ENCODE measurements at places on chromosomes 3 and 15.

GRCh38 chr3:15436246-15436645 lies 8.8 kb downstream of the EAF1 start:
- DNase-seq, result no peak

- DNase-seq, result peak; percentile 78
Measured at GRCh38 chr3:150786791-150787190, 23.8 kb upstream of the SIAH2 start.

DNA sequence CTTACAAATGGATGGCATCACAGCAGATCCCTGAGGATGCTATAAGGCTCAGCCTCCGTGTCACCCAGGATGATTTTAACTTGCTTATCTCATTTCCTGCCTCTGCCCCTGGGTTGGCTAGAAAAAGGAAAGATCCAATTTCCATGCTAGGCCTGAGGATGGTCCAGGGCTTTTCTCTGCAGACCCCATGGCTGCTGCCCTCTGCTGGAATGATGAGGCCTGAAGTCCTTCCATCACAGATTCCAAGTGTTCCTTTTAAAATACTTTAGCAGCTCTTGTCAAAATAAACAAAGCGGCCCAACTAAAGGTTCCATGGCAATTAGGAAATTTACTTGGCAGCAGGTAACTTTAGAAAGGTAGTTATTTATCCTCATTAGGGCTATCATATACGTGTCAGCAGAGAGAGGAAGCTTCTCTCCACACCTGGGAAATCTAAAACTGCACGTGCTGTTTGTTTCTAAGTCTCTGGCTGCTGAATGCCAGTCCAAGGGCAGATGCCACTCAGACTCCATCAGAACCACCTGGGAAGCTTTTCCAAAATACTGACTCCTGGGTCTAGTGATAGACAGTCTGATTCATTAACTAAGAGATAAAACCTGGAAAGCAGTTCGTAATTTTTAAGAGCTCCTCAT lies 401.9 kb upstream of the IL12A start:
- DNase-seq, result peak; percentile 24

DNA sequence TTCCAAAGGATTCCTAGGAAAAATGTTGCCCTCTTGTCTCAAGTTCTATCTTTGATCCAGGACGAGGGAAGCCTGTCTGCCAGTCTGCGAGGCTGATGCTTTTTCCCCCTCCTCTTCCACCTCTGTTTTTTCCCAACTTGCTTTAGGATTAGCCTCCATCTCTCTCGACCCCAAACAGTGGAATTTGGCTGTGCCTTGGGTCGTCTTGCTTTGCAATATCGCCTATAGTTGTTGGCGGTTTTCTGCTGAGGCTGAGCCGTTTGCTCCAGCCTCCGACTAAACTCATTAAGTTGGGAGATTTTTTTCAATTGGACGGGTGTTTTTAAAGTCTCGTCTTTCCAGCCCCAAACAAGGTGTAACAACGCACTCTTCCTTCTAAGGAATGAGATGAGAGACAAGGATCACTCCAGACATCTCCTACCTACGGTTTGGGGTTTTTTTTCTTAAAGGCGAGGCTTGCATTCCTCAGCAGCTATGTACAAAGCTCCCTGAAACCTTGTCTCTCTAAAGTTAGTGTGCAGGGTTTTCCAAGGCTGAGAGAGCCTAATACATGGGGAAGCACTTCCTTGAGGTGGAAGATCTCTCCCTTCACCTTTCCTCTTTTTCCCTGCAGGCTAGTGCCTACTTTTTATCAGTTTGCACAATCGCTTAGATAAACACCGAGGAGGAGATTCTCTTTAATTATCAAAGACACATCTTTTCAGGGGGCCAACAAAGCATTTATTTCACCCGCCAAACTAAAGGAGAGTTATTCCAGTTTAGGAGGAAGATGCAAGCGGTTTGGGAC lies 4.8 kb upstream of the NR2F2 start:
- peak; percentile 77 for DNase-seq

DNA sequence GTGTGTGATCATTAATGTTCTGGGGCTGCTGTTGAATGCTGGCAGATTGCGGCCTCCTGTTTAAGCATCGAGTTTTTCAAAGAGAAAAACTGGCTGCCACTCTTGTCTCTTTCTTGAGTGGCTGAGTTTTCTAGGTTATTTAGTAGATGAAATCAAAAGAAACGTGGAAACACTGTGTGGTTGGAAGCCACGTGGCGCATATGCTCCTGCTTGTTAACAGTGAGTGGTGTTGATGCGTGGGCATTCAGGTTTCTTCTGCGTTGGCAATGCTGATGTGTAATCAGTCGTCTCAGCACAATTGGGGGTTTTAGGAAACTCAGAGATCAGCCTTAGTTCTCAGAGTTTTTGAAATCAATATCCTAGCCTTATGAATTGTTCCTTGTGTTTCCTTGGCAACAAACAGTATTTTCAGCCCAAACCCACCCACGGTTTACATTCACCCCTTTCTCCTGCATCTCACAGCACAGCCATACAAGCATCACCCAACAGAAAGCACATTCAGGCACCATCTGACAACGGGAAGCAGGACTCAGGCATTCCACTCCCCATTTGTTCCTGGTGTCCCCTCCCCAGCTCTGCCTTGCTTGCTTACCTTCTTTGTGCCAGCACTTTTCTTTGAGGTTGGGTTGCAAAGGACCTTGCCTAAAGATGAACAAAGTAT lies 74.7 kb downstream of the SEC22A start:
- DNase-seq, result no peak

DNA sequence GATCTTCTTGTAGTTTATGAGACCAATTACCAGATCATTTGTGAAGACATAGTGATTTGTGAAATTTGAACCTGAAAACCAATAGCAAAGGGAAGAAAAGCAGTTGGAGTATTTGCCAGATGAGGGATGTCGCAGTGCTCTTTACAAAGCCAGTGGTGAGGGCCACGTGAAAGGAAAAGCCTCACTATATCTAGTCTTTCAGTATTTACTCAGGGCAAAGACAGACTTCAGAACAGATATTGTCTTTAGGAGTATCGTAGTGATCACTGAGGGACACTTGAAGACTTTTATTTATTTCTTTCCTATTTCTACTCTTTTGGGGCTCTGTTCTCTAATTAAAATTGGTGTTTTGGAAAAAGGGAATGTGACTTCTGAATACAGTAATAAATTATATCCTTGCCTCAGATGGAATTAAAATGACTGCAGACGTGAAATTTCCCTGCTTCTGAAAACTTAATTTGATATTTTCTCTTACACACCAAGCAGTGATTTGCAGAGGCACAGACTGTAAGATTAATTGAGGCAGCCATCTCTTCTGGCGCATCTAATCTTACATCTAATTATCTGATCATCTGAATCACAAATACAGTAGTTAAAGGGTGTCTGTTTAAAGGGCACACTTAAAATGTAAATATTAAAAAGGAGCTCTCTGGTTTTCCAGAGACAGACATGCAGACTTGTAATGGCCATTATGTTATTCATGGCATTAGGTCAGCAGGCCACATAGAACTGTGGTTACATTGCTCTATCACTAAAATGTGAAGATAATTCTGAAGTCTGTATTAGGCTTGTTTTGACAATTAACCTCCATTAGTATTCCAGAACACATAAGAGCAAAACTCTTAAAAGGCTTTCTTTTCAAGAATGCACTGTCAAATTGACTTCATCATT lies 193.0 kb upstream of the GOLIM4 start:
- DNase-seq, result no peak

GRCh38 chr3:46482632-46483350 lies 15.0 kb upstream of the RTP3 start:
- peak; percentile 33 for DNase-seq

DNA sequence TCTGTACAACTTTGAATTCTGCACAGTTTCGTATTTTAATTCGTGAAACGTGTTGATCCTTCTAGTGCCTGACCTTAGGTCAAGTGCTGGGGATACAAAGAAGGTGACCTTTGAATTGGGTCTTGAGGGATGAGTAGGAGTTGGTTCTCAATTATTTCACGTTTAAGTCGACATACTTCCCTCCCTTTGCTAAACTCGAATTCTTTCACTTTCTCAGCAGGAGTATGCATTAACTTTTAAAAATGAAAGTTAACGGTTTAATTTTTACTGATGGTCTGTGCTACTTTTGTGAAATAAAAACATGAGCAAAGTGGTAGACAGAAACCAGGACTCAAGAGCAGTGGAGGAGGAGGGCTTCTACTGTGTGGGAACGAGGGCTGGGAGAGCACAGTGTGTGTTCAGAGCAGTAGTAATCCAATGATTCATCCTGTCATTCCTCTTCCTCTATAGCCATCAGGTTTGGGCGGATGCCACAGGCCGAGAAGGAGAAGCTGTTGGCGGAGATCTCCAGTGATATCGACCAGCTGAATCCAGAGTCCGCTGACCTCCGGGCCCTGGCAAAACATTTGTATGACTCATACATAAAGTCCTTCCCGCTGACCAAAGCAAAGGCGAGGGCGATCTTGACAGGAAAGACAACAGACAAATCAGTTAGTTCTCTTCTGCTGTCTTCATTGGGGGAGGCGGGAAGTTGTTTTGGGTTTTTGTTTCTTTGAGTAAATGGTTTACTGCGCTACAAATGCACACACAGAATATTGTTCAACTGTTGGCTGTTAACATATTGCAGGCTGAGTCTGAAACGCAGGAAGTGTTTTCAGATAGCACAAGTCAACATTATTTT lies 78.6 kb upstream of the TSEN2 start:
- peak; percentile 49 for DNase-seq

DNA sequence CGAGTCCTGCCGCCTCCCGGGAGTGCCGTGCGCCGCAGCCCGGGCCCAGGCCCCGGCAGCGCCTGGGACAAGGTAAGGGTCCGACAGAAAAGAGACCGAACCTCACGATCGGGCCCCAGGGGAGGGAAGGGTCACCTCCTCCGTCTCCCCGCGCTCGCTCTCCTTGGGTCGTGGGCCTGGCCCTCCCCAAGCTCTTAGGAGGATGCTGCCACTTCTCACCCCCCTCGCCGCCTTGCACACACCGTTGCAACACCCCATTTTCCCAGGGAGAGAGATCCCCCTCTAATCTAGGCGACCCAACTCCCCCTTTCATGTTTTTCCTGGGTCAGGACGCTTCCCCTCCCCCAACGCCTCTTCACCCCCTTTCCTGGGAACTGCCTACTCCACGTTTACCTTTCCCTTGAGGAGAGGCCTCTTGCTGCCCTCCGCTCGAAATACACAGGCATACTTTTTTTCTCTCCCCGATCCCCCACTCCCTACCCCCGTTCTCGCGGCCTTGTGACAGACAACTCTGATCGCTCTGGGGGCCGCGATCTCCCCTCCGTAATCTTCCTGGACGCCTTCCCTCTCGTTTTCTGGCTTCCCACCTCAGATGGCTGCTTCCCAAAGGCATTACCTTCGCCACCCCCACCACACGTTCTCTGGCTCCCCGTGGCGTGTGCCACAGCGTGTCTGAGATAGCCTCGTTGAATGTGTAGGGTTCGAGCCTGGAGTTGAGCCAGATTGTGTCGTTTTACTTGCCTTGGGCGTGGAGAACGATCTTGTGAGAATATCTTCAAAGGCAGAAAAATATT lies 688 bp downstream of the SETD5 start:
- peak; percentile 35 for DNase-seq

GRCh38 chr3:3800685-3801493 lies 1.7 kb downstream of the LRRN1 start:
- no peak for DNase-seq

DNA sequence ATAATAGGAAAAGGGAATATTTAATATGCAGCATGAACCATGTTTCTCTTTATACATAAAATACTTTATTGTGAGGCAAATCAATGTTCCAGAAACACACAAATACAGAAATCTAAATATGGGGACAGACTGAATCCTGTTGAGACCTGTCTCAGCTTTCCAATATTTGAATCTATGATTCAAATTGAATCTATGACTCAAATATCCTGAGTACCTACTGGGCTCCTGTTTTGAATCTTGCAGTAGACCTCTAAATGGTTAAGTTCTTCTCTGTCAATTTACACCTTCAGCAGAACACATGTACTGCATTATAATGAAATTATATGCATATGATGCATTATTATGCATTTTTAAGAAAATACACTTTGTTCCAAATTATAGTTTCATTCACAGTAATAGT lies 143.2 kb upstream of the PLXND1 start:
- peak; percentile 70 for DNase-seq

- peak; percentile 82 for DNase-seq
Measured at GRCh38 chr3:169662132-169662842, 1.2 kb downstream of the MECOM start.

GRCh38 chr3:141280690-141281089 lies 49.1 kb downstream of the PXYLP1 start:
- DNase-seq, result peak; percentile 31

- DNase-seq, result no peak
Measured at GRCh38 chr15:41773729-41774061, 589 bp upstream of the MAPKBP1 start.

DNA sequence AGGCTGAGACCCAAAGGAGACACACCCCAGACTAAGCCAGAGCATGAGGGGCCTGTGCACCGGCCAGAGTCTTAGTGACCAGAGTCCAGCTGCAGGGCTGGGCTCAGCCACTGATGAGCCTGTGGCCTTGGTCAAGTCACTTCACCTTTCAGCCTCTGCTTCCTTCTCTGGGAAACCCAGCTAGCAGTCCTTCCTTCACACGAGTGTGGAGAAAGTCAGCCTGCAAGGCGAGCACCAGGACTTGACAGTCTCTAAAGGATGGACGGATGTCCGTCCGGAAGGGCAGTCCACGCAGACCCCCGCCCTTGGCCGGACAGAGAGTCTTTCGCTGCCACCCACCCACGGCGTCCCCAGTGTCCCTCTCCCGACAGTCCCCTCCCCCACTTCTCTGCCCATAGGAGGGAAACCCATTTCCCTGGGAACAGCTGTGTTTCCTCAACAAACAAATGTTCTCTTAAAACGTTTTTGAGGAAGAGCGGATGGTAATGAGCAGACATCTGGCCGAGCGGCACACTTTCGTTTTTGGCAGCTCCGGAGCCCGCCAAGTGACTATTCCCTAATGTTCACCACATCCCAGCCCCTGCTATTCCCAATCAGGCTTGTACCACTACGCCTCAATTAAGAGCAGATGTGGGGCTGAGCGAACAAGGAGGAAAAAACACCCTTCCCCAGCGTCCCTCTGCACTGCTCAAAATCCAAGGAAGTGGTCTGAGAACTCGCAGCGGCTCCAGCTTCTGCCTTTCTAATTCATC lies 129.1 kb upstream of the SMAD3 start:
- DNase-seq, result no peak

DNA sequence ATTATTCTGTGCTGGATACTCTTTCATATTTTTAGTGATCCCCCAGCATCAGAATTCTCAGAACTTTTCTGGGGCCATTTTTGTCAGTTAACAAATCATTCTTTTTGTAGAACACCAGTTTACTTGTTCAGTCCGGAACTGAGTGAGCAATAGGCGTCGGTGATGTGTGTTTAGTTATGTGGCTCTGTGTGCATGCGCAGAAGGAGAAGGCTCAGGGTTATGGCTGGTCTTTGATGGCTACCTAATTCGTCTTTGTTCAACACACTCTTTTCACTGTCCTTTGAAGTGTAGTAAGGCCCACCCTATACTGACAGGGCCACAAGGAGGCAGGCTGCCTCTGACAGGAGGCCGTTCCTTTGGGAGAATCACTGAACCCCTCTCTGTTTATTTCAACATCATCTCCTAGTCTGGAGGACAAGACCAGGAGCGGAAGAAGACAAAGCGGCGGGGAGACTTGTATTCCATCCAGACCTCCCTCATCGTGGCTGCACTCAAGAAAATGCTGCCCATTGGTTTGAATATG lies 158.2 kb upstream of the CHRM5 start:
- DNase-seq, result no peak

GRCh38 chr3:194858382-194858781 lies 172.7 kb downstream of the FAM43A start:
- DNase-seq, result no peak

All from epithelial cell of esophagus (primary cell).